ENCODE measurements at places on chromosomes 7 and 10.

DNA sequence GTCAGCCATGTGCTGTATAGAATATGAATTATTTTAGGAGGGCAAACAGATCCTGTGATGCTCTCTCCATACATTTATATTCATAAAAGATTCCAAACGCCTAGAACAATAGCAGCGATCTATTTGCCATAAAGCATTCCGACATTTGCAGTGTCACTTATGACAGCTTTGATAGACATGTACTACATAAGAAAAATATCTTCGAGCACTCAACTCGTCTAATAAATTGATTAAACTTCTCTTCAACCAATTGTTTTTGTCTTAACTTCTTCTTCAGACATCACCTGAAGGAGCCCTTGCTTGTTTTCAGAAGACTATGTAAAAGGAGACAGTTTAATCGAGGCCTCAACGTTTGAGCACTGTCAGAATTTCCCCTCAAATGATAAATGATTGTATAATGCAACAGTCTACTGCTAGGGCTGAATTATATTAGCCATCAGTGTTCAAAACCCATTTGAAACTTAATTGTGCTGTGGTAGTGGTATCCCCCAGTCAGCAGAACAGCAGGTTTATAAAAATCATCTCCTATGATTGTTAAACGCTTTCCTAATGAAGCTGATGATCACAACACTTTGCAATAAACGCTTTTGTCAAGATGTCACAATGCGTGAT is 158.0 kb upstream of the MGMT start:
- no peak for DNase-seq

- DNase-seq, result no peak
Observed at GRCh38 chr7:135929722-135930141, 47.4 kb downstream of the MTPN start.

DNA sequence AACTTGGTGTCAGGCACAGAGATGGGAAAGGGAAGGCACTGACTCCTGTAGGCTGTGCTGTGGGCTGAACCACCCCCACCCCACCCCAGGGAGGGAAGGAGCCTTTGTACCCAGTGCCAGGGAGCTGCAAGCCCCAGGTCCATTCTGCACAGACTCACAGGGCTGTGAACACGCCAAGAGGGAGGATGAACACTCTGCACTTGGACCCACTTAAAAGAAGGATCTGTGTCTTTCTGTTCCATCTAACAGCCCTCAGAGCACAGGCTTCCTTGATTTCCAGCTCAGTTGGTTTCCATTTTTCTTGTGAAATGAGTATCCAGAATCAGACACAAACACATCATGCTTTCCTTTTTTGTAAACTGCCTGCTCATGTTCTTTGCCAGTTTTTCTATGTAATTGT is 84.9 kb downstream of the GRB10 start:
- no peak for DNase-seq

DNA sequence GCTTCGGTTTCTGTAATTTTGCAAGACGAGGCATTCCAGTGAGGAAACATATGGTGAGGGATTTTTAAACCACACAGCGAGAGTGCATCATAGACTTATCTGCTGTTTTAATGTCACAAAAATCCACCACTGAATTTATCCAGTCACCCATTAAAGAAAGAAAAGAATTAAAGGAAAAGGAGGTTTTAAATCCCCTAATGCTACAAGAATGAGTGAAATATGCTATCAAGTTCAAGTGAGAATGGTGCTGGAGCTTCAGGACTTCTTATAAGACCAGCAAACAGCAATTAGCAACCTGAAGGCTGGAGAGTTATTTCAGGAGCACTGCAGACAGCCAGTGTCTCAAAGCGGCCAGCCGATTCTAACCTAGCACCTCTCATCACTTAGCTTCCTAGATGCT is 439.1 kb upstream of the MGMT start:
- DNase-seq, result no peak

GRCh38 chr10:70879207-70879606 is 9.2 kb downstream of the PCBD1 start:
- no peak for DNase-seq

DNA sequence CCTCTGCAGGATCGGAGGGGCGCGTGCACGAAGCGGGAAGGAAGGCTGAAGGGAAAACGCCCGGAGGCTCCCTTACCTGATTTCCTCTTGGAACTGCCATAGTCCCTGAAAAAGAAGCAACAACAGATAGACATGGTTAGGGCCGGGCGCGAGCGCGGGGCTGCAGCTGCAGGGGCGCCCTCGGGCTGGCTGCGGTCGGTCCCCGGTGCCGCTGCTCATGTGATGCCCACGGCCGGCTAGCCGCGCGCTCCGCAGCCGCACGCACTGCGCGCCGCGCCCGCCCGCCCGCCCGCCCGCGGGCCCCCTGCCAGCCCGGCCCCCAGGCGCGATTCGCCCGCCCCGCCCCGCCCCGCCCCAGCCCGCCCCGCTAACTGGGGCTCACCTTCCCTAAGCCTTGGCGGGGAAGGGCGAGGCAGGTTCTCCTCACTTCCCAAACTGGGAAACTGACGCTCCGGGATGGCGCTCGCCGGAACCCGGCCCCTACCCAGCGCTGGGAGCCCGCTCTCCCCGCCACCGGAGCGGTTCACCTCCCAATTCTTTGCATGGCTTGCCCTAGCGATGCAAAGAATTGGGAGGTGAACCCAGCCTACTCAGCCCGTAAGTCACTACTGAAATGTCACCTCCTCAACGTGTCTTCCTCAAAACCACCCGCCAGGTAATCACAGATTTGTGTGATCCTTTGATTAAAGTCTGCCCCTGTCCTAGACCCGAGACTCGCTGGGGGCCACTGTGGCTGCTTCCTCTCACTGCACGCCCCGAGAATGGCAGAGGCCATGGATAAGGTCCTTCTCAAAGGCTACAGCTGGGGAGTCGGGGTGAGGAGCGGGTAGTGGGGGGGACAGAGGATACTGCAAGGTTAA is 162.2 kb downstream of the SH3PXD2A start:
- DNase-seq, result no peak

GRCh38 chr10:100621360-100622205 is 85.8 kb downstream of the HIF1AN start:
- no peak for DNase-seq

DNA sequence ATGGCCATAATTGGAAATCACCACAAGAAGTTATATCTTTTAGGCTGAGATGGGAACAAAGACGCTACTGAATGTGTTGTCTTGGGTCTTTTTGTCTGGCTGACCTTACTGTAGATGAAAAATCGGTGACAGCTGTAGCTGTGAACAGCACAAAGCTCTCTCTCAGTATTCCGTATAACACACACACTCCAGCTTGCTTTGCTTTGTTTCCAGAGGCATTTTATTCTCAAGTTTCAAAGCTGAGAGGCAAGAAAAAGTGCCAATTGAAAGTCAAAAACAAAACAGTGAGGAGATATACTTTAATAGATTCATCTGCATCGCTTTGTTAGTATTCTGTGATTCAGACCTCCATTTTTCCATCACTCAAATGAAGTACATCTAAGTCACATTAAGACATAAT is 39.6 kb upstream of the CABCOCO1 start:
- no peak for DNase-seq

DNA sequence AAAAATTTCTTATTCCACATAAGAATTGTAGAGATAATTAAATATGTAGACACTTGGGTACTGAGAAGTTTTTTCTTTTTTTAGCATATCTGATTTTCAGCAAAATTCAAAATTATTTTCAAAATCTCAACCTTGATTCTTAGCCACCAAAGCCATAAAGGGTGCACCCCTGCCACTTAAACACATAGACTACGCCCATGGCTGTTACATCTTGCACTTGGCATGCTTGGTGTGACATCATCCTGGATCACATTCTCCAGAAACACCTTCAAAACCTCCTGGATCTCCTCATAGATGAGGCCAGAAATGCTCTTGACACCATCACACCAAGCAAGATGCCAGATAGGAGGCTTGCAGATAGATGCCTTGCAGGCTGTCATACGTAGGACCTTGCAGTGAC is 89.1 kb upstream of the KLF14 start:
- no peak for DNase-seq

GRCh38 chr10:69845574-69846292 is 44.0 kb downstream of the COL13A1 start:
- DNase-seq, result no peak

DNA sequence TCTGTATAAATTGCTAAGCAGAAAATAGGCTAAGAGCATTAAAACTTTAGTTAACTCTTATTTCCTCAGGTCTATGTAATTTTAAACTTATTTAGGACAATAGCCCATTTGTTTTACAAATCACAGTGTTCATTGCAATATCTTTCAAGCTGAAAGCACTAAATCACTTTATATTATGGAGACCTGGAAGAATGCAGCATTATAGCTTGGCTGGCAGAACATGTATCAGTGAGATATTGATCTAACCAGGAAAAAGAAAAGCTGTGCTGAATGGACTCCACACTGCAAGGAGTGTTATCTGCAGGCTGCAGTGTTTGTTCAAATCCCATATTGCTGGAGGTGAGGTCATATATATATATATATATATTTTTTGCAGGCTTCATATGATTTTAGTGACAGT is 517.5 kb downstream of the NRG3 start:
- DNase-seq, result no peak

- no peak for DNase-seq
Observed at GRCh38 chr10:113005380-113005779, 55.3 kb downstream of the TCF7L2 start.

GRCh38 chr7:17207220-17207619 is 91.2 kb upstream of the AHR start:
- DNase-seq, result no peak

GRCh38 chr10:96609510-96609909 is 22.7 kb upstream of the TM9SF3 start:
- DNase-seq, result no peak

GRCh38 chr7:126052229-126052628 is 1122.6 kb upstream of the POT1 start:
- no peak for DNase-seq

DNA sequence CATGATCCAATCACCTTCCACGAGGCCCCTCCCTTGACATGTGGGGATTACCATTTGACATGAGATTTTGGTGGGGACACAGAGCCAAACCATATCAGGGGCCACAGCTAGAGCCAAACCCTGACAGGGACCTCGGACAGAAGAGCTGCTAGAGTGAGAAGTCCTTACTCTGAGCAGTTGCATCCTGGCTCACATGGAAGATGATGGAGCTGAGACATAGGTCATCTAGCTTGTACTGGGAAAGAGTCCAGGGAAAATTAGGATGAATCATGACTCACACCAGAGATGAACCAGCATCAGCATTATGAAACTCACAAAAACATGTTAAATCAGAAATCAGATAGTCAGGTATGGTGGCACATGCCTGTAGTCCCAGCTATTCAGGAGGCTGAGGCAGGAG is 12.8 kb upstream of the FMC1 start:
- DNase-seq, result no peak

DNA sequence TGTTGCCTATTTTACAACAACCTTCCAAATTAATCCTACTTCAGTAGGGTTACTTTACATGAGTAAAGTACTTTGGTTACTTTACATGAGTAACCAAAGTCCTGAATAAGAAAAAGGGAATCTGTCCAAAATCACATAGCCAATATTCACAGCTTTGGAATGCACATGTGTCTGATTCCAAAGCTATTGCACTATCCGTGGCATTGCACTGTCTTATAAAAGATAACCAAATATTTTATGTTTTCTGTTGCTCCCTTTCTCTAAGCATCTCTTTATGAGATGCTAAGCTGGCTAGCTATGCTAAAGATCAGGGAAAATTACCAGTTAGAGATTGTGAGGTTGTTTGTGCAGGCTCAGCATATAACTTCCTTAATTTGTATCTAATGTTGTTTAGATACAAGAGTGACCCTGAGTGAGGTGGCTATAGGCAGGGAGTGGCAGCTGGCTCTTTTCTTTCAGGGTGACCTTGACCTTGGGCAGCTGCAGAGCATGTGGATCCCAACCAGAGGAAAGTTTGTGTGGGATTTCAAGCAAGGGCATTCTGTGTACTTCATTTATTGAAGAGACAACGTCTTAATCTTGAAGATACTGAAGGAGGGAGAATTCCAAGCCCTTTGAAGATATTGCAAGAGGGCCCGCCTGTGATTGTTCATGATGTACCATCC is 366.1 kb upstream of the ANKRD30A start:
- no peak for DNase-seq

DNA sequence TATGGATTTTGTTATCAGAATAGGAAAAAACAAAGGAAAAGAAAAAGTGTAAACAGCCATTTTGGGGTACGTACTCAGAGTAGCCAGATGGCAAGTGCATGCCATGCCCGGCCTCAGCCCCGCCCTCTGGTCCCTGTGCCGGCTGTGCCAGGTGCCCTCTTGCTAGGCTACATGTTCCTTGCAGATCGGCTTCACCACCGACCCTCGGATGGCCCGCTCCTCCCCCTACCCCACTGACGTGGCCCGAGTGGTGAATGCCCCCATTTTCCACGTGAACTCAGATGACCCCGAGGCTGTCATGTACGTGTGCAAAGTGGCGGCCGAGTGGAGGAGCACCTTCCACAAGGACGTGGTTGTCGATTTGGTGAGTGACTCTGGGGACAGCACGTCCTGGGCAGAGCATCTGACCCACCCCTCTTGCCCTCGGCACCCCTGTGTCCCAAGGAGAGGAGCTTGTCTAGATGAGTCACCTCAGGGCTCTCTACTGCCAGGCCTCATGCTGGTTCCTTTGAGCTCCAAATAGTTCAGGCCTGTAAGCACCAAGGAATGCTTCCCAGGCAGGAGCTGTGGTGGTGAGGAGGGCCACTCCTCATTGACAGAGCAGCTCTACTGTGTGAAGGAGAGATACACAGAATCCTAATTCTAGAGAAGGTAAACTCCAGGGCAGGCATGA is 54.9 kb upstream of the ZMIZ2 start:
- DNase-seq, result no peak

GRCh38 chr7:124799448-124799847 is 33.9 kb upstream of the GPR37 start:
- DNase-seq, result no peak

All from stimulated activated CD4-positive, alpha-beta T cell treated with anti-CD3 and anti-CD28 coated beads, Interleukin-15, amount 100 ng/mL, for 48 hours (primary cell).